HCT116 (cell line): ENCODE measurements at places on chromosomes 3 and 15. TPM values are rescaled to one million over a fixed set of nuclear protein-coding genes. Genes with fewer than 3 reads are reported as not detected.

GRCh38 chr3:98670020-98670419 is 76.6 kb upstream of the CPOX start:
- DNase-seq = no peak
- no peaks in the 10 kb centered on the region for H3K36me3 ChIP-seq
- no peaks in the 10 kb centered on the region for H3K27me3 ChIP-seq
- no peak overlapping the region for H3K27ac ChIP-seq

GRCh38 chr3:170610321-170610884 is 24.5 kb upstream of the SLC7A14 start:
- H3K27me3 ChIP-seq = no peaks in the 10 kb centered on the region
- H3K4me1 ChIP-seq = no peaks in the 10 kb centered on the region
- no peak overlapping the region for H3K4me3 ChIP-seq
- H3K36me3 ChIP-seq = no peaks in the 10 kb centered on the region
- no peak for DNase-seq

DNA sequence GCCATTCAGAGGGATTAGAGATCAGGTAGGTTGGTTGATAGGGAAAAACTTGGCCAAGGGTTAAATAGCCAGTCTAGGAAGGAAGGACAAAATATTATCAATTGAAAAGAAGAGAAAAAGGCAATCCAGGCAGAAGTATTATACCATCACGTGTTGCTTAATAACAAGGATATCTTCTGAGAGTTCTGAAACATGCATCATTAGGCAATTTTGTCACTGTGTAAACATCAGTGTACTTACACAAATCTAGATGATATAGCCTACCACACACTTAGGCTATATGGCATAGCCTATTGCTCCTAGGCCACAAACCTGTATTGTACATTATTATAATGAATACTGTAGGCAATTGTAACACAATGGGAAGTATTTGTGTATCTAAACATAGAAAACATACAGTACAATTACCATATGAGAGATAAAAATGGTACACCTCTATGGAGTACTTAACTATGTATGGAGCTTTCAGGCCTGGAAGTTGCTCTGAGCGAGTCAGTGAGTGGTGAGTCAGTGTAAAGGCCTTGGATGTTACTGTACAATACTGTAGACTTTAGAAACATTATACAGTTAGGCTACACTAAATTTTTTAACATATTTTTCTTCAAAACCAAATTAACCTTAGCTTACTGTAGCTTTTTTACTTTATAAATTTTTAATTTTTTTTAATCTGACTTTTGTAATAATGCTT is 2.7 kb downstream of the TEX55 start:
- no peak overlapping the region for H3K27ac ChIP-seq
- H3K36me3 ChIP-seq = no peaks in the 10 kb centered on the region
- H3K27me3 ChIP-seq = no peaks in the 10 kb centered on the region
- no peak overlapping the region for H3K4me3 ChIP-seq
- H3K4me1 ChIP-seq = no peaks in the 10 kb centered on the region

GRCh38 chr3:43399034-43399433 is 112.7 kb downstream of the SNRK start:
- no peaks in the 10 kb centered on the region for H3K36me3 ChIP-seq
- DNase-seq = no peak
- H3K27me3 ChIP-seq = no peaks in the 10 kb centered on the region
- H3K27ac ChIP-seq = no peak overlapping the region

GRCh38 chr3:20849975-20850374 is 664.0 kb upstream of the SGO1 start:
- no peaks in the 10 kb centered on the region for H3K4me1 ChIP-seq
- H3K36me3 ChIP-seq = no peaks in the 10 kb centered on the region
- DNase-seq = no peak
- no peak overlapping the region for H3K27ac ChIP-seq

- no peak overlapping the region for H3K4me3 ChIP-seq
- no peaks in the 10 kb centered on the region for H3K27me3 ChIP-seq
These were observed 67.2 kb downstream of the DHX30 start for GRCh38 chr3:47870156-47870555.

- H3K4me1 ChIP-seq = no peaks in the 10 kb centered on the region
- no peak for DNase-seq
- H3K4me3 ChIP-seq = no peak overlapping the region
- H3K27me3 ChIP-seq = no peaks in the 10 kb centered on the region
- H3K27ac ChIP-seq = no peak overlapping the region
These were observed 21.4 kb upstream of the USF3 start for GRCh38 chr3:113717818-113718217.

- peaks cover 8% of the 10 kb centered on the region for H3K36me3 ChIP-seq
- peaks cover 65% of the 10 kb centered on the region for H3K4me1 ChIP-seq
- no peak overlapping the region for H3K4me3 ChIP-seq
- DNase-seq = no peak
- H3K27ac ChIP-seq = no peak overlapping the region
These were observed 3.6 kb downstream of the TRA2B start for GRCh38 chr3:185934174-185934557.

- no peaks in the 10 kb centered on the region for H3K4me1 ChIP-seq
- H3K36me3 ChIP-seq = no peaks in the 10 kb centered on the region
- H3K27ac ChIP-seq = no peak overlapping the region
- no peak for DNase-seq
- H3K4me3 ChIP-seq = no peak overlapping the region
These were observed 47.6 kb upstream of the ST8SIA2 start for GRCh38 chr15:92346063-92346462.

DNA sequence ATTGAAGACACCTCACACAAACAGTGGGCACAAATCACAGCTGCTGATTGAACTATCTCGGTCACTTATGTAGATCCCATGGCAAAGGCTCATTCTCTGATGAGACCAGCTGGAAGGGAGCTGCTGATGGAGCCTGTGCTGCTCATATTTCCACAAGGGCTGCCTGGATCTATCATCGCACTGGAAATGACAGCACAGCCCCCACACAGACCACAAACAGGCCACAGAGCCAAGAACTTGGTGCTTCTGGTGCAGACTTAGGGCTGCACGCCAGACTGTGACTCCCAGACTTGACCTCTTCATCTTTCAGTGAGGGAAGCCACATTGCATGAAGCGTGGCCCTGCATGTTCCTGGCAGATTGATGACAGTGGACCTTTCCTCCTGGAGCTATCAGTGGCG is 197.6 kb downstream of the MINAR1 start:
- H3K27me3 ChIP-seq = peaks cover 29% of the 10 kb centered on the region
- no peaks in the 10 kb centered on the region for H3K4me1 ChIP-seq
- no peak overlapping the region for H3K4me3 ChIP-seq
- H3K27ac ChIP-seq = no peak overlapping the region
- DNase-seq = no peak
- H3K36me3 ChIP-seq = no peaks in the 10 kb centered on the region

DNA sequence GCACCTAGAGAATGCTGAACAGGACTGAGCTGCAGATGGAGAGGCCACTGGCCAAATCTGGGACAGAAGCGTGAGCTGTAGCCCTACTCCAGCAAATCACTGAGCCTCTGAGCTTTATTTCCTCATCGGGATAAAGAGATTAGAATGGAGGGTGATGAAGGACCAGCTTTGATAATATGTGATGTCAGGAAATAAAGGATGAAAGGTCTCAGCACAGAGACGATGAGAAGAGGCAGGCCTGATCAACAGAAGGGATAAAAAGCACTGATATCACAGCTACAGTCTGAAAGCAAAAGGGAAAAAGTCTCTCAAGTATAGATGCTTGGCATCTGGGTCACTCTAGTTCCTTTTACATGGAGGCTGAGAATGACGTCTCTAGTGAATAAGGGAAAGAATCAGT is 70.0 kb downstream of the DHX30 start:
- peaks cover 44% of the 10 kb centered on the region; the same call in 1 of the 2 replicates for H3K36me3 ChIP-seq
- no peak for DNase-seq
- H3K4me1 ChIP-seq = no peaks in the 10 kb centered on the region
- H3K27me3 ChIP-seq = no peaks in the 10 kb centered on the region

The MYH15 gene
- 11.2 TPM for total RNA-seq

The DUOXA2 gene
- total RNA-seq = not detected

The HCN4 gene
- 1.7 TPM for total RNA-seq

The CPNE9 gene
- total RNA-seq = 0.98 TPM

The CHRD gene
- total RNA-seq = 8.0 TPM

The NDUFB4 gene
- total RNA-seq = 161 TPM

The MYL3 gene
- not detected for total RNA-seq
